Muscle of arm (tissue), 14 donors: ENCODE measurements at places on chromosomes 5 and 9. TPM values are rescaled to one million over a fixed set of nuclear protein-coding genes. Genes with fewer than 3 reads are reported as not detected.
A peak's percentile ranks its signal among the peaks of the same experiment; 100 is the strongest.

DNA sequence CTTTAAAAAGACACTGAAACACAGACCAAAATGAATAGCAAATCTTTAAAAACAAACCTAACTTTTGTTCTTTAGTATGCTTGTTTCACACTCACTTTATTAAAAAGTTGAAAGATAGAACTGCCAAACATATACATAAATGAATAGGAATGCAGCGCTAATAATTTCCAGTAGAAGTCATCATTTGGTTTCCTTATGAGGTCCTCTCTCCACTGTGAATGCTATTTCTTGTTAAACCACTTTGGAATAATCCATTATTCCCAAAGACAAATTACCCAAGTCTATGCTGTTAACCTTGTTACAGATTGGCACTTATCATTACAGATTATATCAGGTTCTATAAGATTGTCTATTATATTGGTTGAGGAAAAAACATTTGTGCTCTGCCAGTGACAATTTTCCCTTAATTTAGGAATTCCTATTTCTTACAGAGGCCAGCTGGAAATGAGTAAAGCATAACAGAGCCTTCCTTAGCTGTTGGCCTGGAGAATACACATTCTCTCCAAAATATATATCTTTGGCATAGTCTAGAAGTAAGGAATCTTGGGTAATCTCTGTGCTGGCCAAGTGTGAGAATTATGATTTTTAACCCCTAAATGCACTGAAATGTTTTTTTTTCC lies 29.3 kb upstream of the MINAR2 start:
- peak; percentile 92 for DNase-seq

DNA sequence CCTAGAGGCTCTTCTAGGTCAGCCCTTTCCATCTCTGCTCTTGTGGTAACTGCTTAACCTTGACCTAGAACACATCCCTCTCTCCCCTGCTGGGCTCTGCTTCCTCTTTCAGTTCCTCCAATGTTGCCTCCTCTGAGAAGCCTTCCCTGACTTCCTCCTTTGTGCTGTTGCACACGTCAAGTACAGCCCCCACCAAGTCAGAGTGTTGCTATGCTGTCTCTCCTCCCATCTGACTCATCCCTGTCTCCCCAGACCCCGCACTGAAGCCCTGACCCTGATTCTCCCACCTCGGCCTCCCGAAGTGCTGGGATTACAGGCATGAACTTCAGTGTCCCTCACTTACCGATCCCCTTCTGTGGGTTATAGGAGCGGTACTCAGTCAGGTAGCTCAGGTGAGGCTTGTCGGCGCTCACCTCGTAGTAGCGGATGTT lies 10.4 kb upstream of the TRIM14 start:
- no peak for DNase-seq

DNA sequence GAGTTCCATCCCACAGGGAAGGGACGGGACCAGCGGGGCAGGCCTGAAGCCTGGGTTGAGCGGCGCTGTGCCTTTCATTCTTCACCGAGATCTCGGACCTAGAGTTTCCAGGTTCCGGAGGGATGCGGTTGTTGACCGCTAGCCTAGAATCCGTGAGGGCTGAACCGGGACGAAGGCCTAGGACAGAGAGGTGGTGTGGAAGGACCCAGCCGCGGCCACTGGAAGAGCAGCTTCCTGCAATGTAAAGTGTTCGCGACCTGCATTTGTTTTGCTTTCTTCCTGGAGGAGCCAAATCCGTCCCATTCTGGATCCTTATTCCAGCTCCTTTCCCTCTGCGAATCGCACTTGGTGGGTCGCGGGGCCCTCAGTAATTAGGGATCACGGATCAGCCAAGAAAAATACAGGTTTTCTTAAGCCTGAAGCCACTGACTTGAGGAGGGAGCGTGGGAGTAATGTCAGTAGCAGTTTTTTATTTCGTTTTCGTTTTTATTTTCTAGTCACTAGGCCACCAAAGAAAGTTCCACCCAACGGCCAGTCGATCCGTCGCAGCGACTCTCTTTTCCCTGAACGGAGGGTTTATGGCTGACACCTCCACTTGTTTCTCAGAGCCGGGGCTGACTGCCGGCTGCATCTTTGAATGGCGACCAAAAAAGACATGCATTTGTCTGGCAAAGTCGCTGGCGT lies 48.6 kb downstream of the ANXA2R start:
- no peak for DNase-seq

The TAF11L9 gene
- not detected for polyA plus RNA-seq

The TLX3 gene
- polyA plus RNA-seq: not detected

- DNase-seq: no peak
These were observed 211.7 kb downstream of the DENND1A start for GRCh38 chr9:123718188-123718587.

DNA sequence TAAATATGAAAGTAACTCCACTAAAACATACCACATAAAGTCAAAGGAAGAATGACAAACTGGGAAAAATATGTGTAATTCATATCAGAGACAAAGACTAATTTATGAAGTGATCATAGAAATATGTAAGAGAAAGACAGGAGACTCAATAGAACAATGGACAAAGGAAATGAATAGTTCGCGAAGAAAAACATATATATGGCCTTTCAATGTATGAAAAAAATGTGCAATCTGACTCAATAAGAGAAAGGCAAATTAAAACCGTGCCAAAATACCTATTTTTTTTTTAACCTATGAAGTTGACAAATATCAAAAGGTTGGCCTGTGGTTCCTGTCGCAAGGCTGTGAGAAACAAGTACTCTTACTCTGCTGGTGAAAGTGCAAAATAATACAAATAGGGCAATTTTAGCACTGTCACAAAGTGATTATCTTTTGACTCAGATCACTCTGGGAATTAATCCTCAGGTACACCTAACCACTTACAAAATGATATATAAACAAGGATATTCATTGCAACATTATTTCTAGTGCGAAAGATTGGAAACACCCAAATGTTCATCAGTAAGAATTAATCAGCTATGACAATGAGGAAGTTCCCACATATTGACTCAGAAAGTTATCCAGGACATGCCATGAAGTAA lies 3.7 kb downstream of the C9 start:
- DNase-seq: no peak

DNA sequence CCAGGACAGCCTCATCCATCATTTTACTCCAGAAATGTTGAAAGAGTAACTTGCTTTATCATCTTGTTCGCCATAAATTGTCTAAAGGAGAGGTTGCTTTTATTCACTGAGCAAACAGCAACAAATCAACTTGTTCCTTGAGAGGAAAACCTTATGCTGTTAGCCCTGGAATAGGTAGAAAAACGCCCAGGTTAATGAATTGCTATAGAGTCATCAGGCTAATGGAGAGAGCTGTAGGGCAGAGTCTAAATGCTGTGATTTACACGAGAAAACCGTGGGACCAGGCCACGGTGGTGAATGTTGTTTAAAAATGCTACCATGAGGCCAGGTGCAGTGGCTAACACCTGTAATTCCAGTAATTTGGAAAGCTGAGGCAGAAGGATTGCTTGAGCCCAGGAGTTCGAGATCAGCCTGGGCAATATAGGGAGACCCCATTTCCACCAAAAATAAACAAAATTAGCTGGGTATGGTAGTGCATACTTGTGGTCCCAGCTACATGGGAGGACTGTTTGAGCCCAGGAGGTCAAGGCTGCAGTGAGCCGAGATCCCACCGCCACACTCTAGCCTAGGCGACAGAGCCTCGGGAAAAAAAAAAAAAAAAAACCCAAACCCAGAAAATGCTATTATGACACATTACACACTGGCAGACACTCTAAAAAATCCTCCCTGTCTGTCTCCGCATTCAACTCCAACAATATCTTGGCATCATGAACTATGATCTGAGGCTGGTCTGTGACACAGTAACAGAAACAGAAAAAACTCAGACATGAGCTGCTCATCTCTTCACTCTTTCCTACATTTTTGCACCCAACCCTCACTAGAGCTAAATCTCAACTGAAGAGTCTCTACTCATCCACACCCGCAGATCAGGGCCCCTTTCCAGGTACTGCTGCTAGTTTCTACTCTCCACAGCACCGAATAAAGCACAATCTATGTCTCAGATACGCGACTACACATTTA lies 118.6 kb upstream of the RETREG1 start:
- no peak for DNase-seq

DNA sequence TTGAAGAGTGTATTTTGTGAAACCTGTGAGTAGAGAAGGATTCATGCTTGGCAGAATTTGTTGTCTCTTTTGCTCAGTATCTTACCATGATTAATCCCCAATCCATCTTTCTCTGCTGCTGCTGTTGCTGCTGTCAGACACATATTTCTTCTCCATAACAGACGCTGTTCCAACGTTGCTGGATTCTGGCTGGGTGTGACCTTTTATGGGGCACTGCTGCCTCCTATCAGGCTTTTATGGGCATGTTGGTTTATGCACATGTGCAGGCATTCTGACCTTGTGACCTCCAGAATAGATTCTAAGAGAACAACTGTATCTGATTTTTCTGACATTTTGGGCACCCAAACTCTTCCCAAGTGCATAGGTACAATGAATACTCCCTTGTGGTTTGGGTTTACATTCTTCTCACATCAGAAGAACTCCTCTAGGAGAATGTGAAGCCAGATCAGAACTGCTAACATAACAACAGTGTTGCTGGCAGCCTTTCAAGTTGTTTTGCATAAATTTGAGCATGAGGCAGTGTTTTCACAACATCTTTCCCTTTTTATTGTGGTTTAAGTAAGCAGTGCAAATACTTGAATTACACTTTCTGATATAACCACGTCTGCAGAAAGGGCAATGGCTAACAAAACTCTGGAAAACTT lies 9.2 kb upstream of the ISL1 start:
- no peak for DNase-seq

The ZNF462 gene
- 23.0 TPM for polyA plus RNA-seq

GRCh38 chr9:33256236-33256635 lies 8.3 kb downstream of the BAG1 start:
- no peak for DNase-seq

DNA sequence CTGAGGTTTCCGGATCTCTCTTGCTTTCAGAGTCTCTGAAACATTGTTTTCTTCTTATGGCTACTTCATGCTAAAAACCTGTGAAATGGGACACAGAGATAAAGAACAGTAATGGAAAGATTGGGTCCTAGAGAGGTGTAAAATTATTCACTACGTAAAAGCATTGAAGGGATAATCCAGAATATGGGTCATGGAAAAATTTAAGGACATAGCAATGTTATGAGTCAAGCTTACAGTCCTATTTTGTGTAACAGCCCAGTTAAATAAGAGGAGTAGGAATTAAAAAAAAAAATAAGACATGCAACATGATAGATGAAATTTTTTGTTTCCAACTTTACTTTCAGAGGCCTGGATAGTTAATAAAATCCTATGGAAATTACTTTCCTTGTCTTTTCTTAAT lies 61.9 kb upstream of the ELL2 start:
- DNase-seq: no peak

The MSX2 gene
- polyA plus RNA-seq: 0.74 TPM

GRCh38 chr9:84697509-84698114 lies 28.1 kb downstream of the NTRK2 start:
- DNase-seq: peak; percentile 60

The DIRAS2 gene
- polyA plus RNA-seq: not detected
